ENCODE measurements at places on chromosomes 1 and 21. TPM values are rescaled to one million over a fixed set of nuclear protein-coding genes. Genes with fewer than 3 reads are reported as not detected.

- no peaks in the 10 kb centered on the region for H3K36me3 ChIP-seq
- no peaks in the 10 kb centered on the region for H3K27me3 ChIP-seq
- no peak overlapping the region for H3K27ac ChIP-seq
- H3K4me1 ChIP-seq: no peaks in the 10 kb centered on the region
- DNase-seq: no peak
- H3K4me3 ChIP-seq: no peak overlapping the region
Observed at GRCh38 chr1:107048241-107048640, 8.2 kb upstream of the PRMT6 start.

GRCh38 chr1:229127301-229127700 is 143.6 kb upstream of the RAB4A start:
- H3K4me1 ChIP-seq: no peaks in the 10 kb centered on the region
- peak; percentile 43 for DNase-seq
- no peaks in the 10 kb centered on the region for H3K36me3 ChIP-seq
- H3K4me3 ChIP-seq: no peak overlapping the region

DNA sequence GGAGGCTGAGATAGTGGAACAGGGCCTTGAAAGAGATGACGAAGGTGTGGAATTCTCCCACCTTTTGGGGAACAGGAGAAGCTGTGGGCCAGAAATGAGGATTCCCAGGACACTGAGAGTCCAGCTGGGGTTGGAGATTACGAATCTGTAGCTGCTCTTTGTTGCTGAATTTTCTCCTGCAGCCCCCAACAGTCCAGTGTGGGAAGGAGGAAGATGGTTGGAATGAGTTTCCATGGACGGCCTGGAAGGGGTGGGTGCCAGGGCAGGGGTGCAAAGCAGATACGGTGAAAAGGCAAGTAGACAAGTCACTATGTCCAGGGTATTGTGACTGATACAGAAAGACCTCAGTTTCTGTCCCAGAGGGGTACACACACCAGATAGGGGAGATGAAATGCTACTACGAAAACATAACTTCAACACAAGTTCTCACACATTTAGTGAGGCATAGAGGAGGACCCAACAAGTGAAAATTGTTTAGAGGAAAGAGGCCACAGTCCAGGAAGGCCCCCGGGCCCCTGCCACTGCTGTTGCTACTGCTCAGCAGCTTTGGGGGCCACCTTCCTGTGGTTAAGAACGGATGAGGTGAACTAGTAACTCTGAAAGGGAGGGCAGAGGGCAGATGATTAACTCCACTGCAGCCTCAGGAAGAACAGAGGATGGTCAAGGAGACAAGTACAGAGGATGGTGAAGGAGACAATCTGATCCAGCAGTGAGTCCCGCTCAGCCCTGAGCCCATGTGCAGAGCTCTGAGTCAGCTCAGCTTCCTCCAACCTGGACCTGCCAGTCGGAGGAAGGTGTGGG is 7.3 kb downstream of the CD244 start:
- H3K27me3 ChIP-seq: no peaks in the 10 kb centered on the region

LAMC1 gene
- total RNA-seq: 408 TPM

OR2M3 gene
- not detected for total RNA-seq

IL12RB2 gene
- total RNA-seq: not detected

IL10 gene
- not detected for total RNA-seq

WNT4 gene
- total RNA-seq: not detected
